Right lung (tissue), 10 donors: ENCODE measurements at places on chromosomes 4 and X.

DNA sequence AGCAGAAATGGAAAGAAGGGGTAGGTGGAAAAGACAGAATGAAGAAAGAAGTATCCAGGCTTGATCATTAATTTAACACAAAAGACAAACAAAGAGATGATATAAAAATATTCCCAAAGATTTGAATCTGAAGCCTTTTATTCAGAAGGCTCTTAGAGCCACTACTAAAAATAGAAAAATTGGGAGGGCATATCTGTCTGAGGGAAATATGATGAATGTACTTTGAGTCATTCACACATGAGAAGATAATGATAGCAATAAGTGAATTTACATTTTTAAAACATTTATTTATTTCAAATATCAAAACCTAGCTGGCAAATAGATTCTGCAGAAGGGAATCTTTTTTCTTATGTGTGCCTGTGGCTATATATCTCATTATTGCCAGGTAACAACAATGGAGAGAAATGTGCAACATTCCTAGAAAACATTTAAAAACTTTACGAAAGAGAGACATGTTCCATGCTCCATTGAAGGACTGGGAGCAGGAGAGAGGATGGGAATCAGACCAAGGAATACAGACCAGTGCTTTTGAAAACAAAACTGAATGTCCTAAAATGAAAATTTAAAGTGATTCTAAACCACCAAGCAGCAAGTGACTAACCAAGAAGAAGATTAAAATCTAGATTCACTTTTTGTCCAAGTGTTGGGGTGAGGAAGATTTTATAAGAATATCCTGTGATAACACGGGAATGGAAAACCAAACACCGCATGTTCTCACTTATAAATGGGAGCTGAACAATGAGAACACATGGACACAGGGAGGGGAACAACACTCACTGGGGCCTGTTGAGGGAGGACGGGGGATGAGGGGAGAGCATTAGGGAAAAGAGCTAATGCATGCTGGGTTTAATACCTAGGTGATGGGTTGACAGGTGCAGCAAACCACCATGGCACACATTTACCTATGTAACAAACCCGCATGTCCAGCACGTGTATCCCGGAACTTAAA, 41.2 kb downstream of the ANXA5 start:
- no peak for DNase-seq

GRCh38 chrX:39682778-39683177, 415.0 kb downstream of the BCOR start:
- DNase-seq: no peak

- no peak for DNase-seq
Measured at GRCh38 chrX:47613082-47613481, 6.6 kb downstream of the SYN1 start.

DNA sequence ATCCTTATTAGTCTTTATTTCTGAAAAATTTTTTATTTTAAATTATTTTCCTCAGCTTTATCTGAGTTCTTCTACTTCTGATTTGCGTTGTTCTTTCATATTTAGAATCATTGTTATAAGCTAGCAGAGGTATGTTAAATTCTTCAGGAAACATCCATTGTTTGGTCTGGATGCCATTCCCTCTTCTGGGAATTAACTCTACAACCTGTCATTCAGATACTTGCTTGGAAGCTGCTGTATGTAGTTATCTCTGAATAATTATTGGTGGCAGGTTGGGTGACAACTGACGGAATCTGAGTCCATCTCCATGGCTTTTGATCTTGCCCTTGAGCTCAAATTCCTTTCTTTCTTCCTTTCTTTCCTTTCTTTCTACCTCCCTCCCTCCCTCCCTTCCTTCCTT, 61.9 kb downstream of the DDIT4L start:
- DNase-seq: no peak

GRCh38 chrX:23773601-23774175, 9.3 kb upstream of the SAT1 start:
- no peak for DNase-seq
